ENCODE measurements at places on chromosomes 2 and 18. TPM values are rescaled to one million over a fixed set of nuclear protein-coding genes. Genes with fewer than 3 reads are reported as not detected.

- no peaks in the 10 kb centered on the region for H3K27me3 ChIP-seq
- H3K36me3 ChIP-seq = no peaks in the 10 kb centered on the region
- no peak overlapping the region for H3K4me3 ChIP-seq
- DNase-seq = no peak
- peaks cover 38% of the 10 kb centered on the region for H3K4me1 ChIP-seq
- peak overlapping the region; percentile 20 for H3K27ac ChIP-seq
These were observed 47.7 kb downstream of the PRKCE start for GRCh38 chr2:45699032-45699658.

GRCh38 chr18:38318416-38318815 lies 752.8 kb upstream of the CELF4 start:
- no peaks in the 10 kb centered on the region for H3K27me3 ChIP-seq
- no peaks in the 10 kb centered on the region for H3K36me3 ChIP-seq
- no peak for DNase-seq
- H3K4me3 ChIP-seq = no peak overlapping the region

- H3K4me1 ChIP-seq = no peaks in the 10 kb centered on the region
- no peak overlapping the region for H3K4me3 ChIP-seq
These were observed 43.5 kb upstream of the ZNF397 start for GRCh38 chr18:35197296-35197695.

DNA sequence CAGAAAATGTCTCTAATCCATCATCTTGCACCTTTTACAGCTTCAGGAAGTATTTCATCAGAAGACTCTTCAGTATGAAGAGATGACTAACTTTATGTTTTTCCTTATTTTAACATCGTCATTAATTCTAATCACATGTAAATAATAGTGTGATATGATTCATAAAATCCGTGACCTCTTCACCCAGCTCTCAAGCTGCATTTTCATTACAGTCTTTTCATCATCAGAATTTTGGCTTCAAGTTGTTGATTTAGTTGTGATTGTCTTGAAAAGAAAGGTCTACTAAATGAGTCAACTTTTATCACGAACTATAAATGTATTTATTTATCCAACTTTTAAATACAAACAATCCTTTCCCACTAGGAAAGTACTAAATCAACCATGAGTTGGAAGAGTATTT lies 410.3 kb downstream of the LRP1B start:
- no peak for DNase-seq
- H3K36me3 ChIP-seq = no peaks in the 10 kb centered on the region
- H3K27me3 ChIP-seq = no peaks in the 10 kb centered on the region
- H3K27ac ChIP-seq = no peak overlapping the region
- no peaks in the 10 kb centered on the region for H3K4me1 ChIP-seq

GRCh38 chr2:192007581-192008228 lies 160.8 kb upstream of the CAVIN2 start:
- H3K4me3 ChIP-seq = no peak overlapping the region
- no peaks in the 10 kb centered on the region for H3K4me1 ChIP-seq
- DNase-seq = no peak
- no peaks in the 10 kb centered on the region for H3K27me3 ChIP-seq
- H3K36me3 ChIP-seq = no peaks in the 10 kb centered on the region

DNA sequence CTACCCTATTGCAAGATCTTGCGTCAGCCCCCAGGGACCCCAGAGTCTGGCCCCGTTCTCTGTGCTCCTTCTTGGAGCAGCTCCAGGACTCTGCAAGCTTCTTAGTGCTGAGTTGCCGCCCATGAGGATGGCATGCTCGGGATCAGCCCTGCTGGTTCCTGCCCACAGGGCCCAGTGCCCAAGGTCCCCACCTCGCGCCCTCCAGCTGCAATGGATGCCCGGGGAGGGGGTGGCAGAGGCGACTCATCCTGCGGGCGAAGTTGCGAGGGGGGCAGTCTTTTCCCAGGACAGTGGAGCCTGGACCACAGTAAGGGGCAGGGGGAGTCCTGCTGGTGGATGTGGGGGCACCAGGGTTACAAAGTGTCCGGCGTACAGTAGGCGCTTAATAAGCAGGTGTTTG lies 261.9 kb downstream of the BCL2 start:
- H3K36me3 ChIP-seq = no peaks in the 10 kb centered on the region
- H3K4me3 ChIP-seq = no peak overlapping the region
- H3K27ac ChIP-seq = no peak overlapping the region
- no peak for DNase-seq

The RAB6C gene
- total RNA-seq = not detected

The FEV gene
- total RNA-seq = not detected

The SERPINB4 gene
- not detected for total RNA-seq

The CPLX4 gene
- total RNA-seq = not detected

The KIF5C gene
- 2.3 TPM for total RNA-seq

The RUFY4 gene
- not detected for total RNA-seq

The RMDN2 gene
- 10.3 TPM for total RNA-seq

The CDH20 gene
- total RNA-seq = not detected

Data from stomach (tissue), 19 donors.